ENCODE measurements at places on chromosomes 13 and 19.

- DNase-seq: no peak
Measured at GRCh38 chr13:111326981-111327642, 6.7 kb downstream of the TEX29 start.

DNA sequence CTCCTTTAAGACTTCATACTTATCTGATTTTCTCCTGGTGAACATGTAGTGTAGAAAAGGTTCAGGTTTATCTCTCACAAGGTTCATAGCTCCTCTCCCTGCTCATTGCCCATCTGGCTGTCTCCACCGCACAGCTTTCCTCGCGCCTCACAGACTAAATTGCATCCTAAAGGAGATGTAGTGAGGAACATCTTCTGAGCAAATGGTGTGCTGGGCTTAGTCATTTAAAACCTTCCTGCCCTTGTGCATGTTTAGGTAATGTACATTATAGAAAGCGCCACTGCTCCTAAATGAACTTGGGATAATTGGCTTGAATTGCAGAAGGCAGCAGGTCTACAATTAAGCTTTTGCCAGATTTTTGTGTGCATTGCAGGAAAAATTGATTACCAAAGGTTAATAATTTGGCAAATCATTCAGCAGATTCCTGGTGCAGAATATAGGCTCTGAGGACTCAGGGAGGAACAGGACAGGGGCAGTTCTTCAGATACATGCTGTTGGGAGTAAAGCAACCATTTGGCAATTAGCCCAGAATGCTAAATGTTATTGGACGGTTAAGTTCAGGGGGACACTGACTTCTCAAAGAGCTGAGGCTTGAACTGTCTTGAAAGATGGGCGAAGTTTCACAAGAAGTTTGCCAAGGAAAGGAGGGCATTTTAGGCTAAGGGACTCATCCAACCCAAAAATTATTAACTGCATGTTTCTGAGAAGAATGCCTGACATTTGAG, 108.4 kb upstream of the CLDN10 start:
- no peak for DNase-seq

DNA sequence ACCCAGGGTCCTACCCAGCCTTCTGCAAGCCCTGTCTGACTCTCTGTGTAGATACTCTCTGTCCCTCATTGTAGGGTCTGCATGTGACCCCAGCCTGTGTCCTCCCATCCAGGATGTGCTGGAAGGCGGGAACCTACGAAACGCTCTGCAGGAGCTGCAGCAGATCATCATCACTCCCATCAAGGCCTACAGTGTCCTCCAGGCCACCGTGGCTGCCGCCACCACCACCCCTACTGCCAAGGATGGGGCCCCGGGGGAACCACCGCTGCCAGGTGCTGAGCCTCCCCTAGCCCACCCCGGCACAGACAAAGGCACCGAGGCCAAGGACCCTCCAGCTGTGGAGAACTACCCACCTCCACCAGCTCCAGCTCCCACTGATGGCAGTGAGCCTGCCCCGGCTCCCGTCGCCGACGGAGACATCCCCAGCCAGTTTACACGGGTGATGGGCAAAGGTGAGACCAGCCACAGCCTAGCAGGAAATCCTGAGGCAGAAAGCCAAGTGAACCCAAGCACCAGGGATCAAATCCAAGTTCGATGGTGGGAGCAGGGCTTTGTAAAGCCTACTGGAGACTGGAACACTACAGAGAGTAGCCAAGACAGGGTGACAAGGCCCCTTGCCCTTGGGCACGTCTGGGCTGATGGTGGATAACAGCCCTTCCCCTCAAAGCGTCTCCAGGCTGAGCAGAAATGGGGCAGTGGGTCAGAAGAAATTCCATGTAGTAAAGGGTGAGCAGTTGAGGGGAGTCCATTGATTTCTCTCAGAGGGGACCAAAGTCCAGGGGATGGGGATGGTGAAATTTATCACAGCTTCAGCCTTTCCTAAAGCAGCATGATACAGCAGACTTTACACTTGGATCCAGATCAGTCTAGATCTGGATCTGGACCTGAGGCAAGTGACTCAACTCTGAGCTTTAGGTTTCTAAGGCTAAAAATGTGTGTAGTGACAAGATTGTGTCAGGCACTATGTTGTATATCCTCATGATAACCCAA, 13.2 kb downstream of the PAF1 start:
- DNase-seq: no peak

DNA sequence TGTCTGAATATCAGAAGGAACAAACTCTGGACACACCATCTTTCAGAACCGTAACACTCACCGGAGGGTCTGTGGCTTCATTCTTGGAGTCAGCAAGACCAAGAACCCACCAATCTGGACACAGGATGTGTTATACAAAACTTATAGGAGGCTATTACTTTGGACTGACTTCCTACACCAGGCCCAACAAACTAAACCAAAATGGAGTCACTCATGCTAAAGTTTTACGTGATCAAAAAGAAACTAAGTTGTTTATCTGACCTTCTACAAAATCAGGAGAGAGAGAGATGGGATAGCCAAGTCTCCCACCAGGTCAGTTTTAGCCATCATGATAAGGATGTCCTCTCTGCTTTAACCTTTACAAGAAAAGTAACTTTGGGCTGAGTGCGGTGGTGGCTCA, 3.2 kb upstream of the RAB11B start:
- DNase-seq: no peak

DNA sequence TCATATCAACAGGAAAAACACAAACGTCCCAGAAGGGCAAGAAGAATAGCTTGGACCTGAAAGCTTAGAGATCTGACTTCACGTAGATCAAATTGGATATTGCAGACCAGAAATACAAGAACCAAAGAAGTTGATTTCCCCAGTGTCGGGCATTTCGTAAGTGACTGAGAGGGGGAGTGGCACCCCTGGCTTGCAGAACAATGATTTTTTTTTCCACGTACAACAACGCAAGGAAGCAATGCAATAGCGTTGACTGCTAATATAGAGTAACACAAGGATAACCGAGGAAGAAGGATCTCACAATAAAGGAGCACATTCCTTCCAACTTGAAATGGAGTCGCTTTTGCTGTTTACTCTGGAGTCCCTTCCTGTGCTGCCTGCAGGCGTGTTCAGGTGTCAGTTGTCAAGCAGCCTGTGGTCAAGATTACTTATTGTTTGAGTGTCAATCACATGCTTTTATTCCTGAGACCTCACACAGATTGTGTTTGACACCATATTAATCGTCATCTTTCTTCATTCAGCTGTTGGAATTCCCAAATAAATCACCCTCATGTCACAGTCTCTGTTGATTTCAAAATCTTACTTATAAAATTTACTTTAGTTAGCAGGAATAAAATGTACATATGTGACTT, 139.4 kb downstream of the FREM2 start:
- peak; percentile 27 for DNase-seq

GRCh38 chr19:32129141-32129540, 216.3 kb upstream of the ZNF507 start:
- no peak for DNase-seq

DNA sequence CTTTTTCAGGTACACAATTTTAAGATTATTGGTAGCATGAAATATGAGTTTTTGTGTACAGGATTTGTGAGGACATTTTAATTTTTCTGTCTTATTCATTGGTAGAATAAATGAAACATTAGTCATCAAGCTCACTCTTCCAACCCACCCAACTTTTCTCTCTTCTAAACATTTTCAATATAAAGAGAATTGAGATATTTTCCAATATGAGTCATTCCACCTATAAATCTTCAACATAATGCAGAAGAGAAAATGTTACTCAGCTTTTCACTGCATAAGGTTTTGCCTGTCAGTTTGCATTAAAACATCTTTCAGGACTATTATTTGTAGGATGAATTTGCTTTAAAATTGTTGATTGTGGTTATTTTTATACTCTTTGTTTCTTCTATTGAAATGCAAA, 330.7 kb downstream of the PCDH20 start:
- no peak for DNase-seq

GRCh38 chr19:7655581-7655980, 13.3 kb upstream of the RETN start:
- no peak for DNase-seq

GRCh38 chr13:68708336-68708908, 1399.2 kb upstream of the ATXN8OS start:
- DNase-seq: no peak

Data from body of pancreas (tissue), 4 donors.